NCI-H524 (cell line): ENCODE measurements at places on chromosomes 7 and 10.

DNA sequence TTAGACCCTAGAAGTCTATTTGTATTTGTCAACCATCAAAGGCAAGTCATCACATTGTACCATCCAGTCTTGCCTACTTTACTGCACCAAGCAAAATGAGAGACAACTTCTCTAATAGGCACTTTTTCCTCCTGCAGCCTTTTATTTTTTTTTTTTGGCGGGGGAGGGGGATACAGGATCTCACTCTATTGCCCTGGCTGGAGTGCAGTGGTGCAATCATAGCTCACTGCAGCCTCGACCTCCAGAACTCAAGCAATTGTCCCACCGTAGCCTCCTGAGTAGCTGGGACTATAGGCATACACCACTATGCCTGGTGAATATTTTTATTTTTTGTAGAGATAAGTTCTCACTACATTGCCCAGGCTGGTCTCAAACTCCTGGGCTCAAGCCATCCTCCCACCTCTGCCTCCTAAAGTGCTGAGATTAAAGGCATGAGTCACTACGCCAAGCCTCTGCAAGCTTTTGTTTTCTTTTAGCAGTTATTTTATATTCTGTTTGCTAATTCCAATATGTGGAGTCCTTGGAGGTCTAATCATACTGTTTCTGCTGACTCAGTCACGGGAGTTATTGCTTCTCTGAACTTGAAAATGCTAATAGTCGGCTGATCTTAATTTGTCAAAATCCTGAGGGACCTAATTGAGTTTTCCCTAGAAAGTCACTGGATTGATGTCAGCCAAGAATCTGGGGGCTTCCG is 14.2 kb downstream of the KPNA7 start:
- no peak for DNase-seq

GRCh38 chr7:497346-497745 is 22.3 kb downstream of the PDGFA start:
- DNase-seq: no peak

GRCh38 chr7:71334541-71334940 is 202.6 kb downstream of the GALNT17 start:
- no peak for DNase-seq

- DNase-seq: no peak
These were observed 23.5 kb downstream of the CNOT4 start for GRCh38 chr7:135486261-135486920.

- no peak for DNase-seq
These were observed 33.7 kb upstream of the CABCOCO1 start for GRCh38 chr10:61628875-61629513.

- DNase-seq: no peak
These were observed 13.5 kb upstream of the STK17A start for GRCh38 chr7:43569424-43569823.

DNA sequence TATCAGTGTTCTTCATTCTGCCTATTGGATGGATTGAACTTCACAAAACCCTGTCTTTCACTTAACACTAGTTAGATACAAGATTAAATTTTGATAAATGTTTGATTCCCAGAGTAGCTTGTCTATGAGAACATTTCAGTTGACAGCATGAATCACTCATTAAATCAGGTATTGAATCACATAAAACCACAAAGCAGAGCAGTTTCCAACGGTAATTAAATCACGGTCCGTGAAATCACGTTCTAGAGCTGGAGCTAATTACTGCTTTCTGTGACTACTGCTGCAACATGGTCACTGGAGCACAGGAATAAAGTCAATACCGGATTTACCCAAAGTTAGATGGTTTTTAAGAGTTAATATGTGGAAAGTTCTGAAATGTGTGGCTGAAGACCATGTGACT is 257.8 kb upstream of the PCDH15 start:
- no peak for DNase-seq

- DNase-seq: no peak
These were observed 650.9 kb upstream of the GALNT17 start for GRCh38 chr7:70480927-70481569.

DNA sequence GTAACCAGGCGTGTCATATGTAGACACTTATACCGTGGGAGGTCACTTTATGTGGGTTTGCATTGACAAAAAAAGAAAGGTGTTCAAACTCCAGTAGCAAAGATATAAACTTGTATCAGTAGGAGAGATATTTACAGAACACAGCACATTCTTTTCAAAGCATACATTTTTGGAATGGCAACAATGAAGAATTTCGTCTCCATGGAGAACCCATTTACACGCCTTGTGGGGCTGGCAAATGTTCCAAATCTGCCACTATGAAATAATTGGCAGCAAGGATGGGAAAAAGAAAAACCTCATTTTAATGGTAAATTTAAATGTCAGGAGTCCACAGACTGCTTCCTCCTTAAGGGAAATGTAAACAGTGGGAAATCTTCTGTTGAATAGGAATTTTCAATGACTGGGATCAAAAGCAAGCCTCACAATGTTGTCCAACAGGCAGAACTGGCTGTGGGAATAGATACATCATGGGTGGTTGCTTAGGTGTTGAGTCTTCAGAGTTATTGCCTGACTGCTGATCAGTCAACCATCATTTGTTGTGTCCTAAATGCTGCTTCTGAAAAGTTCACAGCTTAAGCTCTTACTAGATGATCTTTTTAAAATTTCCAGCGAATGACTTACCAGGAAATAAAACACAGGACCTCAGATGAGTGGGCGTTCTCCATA is 256.6 kb upstream of the SEMA3C start:
- DNase-seq: no peak

DNA sequence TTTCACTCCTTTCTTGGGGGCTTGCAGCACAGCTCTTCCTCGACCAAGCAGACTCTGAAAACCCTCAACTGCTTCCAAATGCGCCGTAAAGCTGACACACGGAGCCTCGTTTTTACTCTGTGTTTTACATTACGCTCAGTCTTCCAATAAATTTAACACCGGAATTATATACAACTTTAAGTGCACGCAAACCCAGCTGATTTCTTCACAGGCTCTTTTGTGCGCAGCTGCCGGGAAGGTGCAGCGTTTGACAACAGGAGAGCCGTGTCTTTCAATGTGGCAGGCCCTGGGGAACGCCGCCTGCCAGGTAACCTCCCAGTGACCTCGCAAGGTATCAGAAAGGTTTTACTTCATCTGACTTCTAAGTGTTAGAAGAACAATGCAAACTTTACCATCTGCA is 35.0 kb downstream of the GFRA1 start:
- no peak for DNase-seq

DNA sequence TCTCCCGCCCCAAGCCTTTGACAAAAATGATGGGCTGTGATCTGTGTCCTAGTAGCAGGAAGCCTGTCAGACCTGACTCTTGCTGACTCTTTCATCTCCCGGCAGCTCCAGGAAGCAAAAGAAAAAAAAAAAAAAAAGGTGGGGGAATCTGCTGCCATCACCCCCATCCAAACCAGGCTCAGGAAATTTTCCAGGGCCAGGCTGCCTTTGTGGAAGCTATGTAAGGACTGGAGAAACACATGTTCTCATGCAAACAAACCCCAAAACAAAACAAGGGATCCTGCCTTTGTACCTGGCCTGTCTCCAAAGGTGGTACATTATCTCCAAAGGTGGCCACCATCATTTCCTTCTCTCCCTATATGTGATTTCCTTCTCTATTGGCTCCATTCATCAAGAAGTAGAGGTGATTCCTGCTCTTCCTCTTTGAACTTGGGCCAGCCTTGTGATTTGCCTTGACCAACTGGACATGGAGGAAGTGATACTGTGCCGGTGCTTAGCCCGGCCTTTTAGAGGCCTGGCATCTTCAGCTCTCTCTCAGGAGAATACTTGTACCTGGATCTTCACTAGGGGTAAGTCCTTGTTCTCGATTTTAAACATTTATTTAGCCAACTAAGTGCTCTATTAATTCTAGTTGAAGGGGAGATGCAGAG is 192.2 kb upstream of the SVIL start:
- DNase-seq: no peak

GRCh38 chr10:129134371-129134770 is 332.7 kb upstream of the MGMT start:
- DNase-seq: no peak

GRCh38 chr10:92208157-92208720 is 82.6 kb downstream of the CPEB3 start:
- no peak for DNase-seq

GRCh38 chr10:69179089-69179742 is 818 bp upstream of the SUPV3L1 start:
- DNase-seq: no peak

DNA sequence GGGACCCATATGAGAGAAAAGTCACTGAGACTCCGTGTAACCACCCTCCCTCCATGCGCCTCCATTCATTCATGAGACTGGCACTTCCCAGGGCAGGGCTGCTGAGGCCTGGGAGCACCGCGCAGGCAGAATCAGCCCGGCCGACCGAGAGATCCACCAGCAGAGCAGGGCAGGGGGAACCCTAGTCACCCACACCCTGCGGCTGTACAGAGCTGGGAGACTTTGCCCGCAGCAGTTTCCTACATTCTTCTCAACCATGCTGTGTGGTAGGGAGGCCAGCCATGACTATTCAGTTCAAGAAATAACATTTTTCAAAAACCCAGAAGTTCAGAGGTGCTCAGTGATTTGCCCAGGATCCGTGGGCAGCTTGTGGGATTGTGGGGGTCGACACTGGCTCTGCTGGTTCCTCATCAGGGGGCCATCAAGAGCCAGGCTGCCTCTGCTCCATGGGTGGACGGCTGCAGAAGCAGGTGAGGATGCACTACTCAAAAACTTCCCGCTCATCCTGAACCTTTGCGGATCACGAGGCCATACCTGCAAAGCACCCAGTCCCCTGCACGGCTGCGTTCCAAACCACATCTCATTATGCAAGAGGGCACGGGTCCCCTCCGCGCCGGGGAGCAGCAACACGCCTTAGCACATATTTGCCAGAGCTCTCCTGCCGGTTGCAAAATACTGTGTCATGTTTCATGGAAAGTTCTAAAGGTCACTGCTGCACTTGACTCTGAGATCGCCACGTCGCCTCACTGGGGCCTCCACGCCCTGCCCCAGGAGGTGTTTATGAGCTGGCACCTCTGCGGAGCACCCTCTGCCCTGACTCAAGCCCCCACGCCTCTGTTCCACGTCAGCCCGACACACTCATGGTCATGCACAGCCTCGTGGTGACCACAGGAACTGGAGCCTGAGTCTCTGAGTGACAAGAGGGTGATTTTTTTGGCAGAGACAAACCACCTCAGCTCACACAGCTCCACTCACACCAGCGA is 132.0 kb downstream of the PRKAG2 start:
- no peak for DNase-seq

GRCh38 chr7:55235115-55235514 is 130.0 kb upstream of the LANCL2 start:
- no peak for DNase-seq
